ENCODE measurements at places on chromosomes 12 and 14. TPM values are rescaled to one million over a fixed set of nuclear protein-coding genes. Genes with fewer than 3 reads are reported as not detected.

DNA sequence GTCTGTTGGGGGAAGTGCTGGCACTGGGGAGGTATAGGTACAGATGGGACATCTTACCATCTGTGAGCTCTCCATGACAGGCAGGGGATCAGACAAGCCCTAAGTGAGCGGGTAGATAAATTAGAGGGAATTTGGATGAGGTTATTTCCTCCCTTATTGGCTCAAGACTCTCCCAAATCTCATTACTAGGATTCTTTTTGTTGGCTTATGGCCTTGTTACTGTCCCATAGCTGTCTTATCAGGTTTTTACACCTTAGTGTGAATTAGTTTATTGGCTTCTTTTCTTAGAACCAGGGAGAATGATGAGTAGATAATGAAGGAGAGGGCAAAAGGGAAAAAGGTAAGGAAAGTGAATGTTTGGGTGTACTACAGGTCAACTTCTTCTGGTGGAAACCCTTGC is 191.1 kb upstream of the PRICKLE1 start:
- DNase-seq = no peak

DNA sequence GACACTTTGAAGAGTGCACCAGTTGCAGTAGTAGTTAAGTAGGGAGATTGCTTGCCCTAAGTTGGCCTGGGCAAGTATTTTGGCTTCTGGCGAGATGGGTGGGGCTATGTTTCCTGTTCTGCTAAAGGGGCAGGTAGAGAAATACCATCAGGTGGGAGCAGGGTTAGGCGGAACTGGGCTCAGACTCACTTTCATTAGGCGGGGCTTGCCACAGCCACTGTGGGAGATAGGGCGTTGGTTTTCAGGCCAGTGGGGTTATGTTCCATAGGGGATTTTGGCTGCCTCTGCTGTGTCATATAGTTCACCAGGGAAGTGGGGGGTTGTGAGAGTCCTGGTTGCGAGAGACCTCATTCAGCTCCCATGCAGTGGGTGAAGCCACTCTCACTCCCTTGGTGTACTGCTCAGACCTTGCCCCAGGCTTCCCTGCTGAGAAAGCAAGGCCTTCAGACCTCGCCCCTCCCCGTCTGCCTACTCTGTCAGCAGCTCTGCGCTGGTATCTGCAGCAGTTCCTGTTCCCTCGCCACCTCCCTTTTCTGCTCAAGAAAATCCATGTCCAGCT is 43.3 kb downstream of the AEBP2 start:
- no peak for DNase-seq

DNA sequence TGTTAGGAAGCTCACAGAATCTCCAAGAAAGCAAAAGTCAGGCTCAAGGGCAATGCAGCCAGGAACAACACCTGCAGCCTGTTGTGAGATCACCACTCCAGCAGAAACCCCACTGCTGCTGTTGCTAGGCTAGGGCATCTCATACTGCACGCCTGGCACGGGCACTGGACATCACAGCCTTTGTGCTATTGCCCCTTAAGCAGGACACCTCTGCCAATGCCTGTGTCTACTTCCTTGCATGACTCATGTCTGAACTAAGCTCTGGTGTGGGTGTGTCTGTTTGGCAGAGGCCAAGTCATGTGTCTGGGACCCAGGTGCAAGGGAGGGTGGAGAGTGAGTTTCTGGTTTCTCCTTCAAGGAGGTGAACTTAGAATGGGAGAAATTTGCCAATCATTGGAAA is 10.0 kb upstream of the DDX47 start:
- DNase-seq = peak; percentile 83

- DNase-seq = no peak
Observed at GRCh38 chr14:36271222-36271621, 49.2 kb downstream of the MBIP start.

DNA sequence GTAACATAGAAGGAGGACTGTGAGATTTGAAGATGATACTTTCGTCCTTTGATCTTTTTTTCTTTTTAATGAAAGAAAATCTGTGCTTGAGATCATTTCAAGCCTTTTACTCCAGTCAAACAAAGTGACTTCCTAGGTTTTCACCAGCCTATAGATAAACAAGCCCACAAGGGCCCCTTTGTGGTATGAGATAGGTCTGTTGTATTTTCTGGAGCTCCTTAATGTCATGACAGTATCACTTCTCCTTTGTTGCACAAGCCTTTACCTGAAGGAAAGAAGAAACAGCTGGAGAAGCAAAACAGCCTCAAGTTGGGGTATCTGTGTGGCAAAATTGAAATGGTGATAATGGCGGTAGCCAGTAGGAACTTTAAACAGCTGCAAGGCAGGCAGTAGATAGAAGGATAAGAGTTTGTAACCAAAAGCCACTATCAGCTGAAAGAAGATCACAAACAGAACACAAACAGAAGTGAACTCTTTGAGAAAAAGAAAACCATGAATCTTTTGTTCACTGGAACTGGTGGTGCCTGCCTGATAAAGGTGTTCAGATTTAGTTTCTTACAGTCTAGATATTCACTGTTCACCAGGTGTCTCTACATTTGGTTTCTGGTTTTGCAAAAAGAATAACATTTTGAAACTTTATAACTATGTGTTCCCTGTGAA is 96.8 kb downstream of the LGR5 start:
- DNase-seq = no peak

The HSPB8 gene
- total RNA-seq = 237 TPM

DNA sequence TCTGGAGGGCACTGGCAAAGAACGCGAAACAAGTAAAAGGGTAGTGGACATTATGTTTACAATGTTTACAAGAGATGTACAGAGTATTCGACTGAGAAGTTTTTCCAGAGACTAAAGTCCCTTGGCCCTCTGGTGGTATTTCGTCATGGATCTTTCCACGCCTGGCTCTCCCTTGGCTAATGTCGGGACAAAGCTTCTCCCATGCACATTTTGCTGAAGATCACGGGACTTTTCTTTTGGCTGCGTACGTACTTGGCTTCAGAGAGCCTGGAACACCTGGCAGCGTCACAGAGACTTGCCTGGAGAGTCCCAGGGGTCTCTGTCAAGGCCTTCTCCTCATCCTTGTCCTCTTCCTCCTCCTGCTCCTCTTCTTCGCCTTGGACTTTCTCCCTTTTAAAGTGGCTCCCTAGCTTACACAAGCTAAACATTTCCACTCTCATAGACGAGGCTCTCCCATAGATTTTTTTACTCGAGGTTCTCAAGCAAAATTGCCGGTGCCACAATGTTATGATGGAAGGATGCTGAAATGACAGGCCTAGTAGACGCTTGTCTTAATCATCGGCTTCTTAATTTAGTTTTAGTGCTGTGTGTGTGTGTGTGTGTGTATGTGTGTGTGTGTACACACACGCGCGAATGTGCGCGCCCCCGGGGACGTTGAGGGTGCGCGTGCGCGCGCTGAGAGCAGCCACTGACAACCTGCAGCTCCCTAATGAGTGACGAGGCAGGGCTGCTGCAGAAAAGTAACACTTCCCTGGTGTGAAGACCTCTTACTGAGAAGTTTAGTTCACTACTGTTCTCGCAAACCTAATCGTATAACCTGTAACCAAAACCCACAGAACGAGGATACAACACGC is 4.9 kb upstream of the FOXG1 start:
- DNase-seq = no peak

The CISTR gene
- total RNA-seq = not detected

The KRT81 gene
- not detected for total RNA-seq

GRCh38 chr12:53887006-53887405 is 51.6 kb upstream of the HOXC13 start:
- no peak for DNase-seq
